Prostate gland (tissue), 2 donors: ENCODE measurements at places on chromosomes 7 and 10. TPM values are rescaled to one million over a fixed set of nuclear protein-coding genes. Genes with fewer than 3 reads are reported as not detected.

Gene LARP4B
- 95.4 TPM for total RNA-seq

Gene ERVW-1
- total RNA-seq = not detected

DNA sequence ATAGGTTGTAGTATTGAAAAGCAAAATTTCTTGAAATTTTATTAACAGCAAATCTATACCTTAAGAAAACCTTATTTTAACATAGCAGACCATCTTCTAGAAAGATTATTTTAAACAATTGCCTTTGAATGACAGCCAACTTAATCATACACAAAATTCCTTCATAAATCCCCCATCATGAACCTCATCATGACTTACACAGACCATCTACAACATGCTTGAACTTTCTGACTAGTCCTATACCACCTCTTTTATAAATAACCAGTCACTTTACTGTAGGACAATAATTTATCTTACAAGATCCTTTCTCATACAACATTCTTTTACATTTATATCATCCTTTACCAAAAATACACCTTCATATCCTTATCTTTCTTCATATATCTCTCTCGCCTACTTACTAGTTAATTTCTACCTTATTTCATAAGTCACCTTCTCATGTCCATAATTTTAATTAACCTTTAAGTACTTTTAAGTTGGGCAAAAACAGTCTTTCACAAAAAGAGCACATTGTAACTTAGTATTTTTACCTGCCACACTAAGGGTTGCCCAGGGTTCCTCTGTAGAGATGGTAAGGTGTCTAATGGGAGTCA, 16.6 kb upstream of the PTN start:
- DNase-seq = no peak

- no peak for DNase-seq
Measured at GRCh38 chr7:25926891-25927625, 224.9 kb upstream of the NFE2L3 start.

DNA sequence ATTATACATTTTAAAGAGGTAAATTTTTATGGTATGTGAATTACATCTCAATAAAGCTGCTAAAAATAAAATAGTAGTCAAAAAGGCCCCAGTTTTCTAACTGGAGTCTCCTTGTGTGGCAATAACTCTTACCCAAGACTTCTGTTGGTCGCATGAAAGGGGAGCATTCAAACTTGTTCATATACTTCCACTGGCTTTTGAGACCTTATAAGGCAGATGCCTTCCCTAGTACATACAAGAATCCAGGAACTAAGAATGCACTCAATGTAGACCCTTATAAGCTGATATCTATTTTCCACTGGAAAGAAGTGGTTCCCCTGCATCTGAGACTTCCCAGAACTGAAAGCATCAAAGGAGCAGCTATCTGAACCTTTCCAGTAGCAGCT, 13.0 kb downstream of the BCAP29 start:
- no peak for DNase-seq

DNA sequence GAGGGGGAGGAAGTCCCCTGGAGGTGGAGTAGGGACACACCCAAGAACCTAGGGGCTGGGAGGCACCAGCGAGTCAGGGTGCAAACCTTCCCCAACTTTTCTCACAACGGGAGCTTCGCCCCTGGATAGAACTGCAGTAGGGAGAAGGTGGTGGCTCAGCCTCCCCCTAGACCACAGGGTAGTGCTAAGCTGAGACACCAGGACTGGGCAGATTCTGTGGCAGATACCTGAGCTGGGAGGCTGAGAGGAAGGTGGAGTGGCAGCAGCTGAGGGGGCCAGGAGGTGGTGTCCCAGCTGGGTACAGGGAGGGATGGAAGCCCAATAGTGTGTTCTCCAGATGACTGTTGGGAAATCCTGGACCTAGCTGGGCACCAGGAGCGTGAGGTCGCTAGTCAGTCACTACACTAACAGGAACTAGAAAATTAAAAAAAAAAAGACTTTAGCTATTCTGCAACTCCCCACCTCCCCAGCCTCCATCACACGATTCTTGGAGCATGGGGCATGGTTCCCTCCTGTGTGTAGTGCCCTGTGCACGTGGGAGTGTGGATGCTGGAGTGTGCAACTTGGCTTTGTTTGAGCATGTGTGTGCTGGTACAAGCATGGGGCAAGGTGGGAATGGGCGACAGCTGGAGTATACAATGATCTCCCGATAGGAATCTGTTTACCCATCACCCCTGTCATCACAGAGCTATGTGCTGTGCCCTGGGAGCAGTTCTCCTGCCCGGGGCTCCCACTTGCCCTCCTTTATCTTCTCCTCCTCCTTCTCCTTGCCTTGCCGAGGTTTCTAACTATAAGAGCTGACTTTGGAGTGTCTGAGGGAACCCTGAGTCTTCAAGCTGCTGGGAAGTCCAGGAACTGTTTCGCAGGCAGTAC, 8.8 kb upstream of the TRPV6 start:
- DNase-seq = no peak

- DNase-seq = no peak
Measured at GRCh38 chr10:1504940-1505339, 232.4 kb downstream of the ADARB2 start.

DNA sequence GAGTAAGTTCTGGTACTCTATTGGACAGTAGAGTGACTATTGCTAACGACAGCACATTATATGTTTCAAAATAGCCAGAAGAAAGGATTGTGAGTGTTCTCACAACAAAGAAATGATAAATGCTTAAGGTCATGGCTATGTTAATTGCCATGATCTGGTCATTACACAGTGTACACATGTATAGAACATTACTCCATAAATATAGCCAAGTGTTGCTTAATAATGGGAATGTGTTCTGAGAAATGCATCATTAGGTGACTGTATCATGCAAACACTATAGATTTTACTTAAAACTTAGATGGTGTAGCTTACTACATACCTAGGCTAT, 19.6 kb downstream of the EPC1 start:
- no peak for DNase-seq

- DNase-seq = no peak
Measured at GRCh38 chr7:8134089-8134733, 127.8 kb downstream of the ICA1 start.

DNA sequence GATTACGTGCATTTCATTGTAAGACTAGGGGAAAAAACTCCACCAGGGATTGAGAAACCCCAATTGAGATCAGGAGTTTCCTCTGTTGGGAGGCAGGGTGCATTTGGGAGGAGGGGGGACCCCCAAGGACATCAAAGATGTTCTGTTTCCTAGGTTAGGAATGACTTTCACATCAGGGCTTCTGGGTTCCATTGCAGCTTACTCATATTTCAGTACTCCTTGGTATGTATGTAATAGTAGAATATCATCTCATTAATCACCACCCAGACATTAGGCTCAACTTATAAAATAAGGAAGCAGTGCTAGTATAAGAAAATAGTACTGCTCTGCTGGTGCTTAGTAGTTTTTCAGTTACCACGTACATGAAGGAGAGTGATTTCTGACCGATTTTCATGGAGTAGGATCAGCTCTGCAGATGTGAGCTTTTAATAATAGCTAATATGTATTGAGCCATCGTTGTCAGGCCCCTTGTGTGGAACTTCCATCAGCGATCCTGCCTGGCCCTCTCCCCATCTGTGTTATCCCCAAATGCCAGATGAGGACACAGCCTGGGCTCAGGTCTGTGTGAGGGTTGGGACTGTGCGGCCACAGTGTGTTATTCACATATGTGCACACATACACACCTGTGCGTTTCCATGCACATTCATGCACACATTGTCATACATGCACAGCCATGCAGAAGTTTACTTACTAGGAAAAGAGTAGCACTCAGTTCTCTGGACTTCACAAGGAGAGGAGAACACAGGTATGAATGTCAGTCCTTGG, 23.5 kb downstream of the UPP1 start:
- DNase-seq = no peak

- no peak for DNase-seq
Measured at GRCh38 chr10:115525141-115525540, 432.0 kb downstream of the ATRNL1 start.

DNA sequence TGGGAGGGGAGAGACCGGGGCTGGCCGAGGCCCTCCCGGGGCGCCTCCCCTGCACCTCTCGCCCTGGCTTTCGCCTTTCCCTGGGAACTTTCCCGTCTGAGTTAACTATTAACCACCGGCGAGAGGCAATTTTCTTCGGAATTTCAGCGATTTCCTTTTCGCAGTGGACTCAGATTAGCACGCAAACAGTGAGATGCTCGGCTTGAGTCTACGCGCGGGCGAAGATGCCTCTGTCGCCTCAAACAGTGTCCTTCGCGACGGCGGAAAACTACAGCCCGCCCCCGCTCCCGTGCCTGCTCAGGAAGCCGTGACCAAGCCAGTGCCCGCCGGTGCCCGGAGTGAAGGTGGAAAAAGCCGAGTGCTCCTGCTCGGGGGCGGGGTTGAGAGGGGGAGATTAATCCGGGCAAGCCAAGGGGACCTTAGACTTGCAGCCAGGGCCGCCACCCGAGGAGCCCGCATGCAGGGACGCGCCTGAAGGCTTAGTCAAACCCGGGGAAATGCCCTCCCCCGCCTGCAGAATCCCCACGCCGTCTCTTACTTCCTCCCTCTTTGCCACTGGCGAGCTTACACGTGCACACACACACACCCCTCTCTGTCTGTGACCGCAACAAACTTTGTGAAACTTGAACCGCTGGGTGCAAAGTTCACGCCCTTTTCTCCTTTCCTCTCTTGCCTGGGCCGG, 14.5 kb upstream of the PAX2 start:
- DNase-seq = no peak

DNA sequence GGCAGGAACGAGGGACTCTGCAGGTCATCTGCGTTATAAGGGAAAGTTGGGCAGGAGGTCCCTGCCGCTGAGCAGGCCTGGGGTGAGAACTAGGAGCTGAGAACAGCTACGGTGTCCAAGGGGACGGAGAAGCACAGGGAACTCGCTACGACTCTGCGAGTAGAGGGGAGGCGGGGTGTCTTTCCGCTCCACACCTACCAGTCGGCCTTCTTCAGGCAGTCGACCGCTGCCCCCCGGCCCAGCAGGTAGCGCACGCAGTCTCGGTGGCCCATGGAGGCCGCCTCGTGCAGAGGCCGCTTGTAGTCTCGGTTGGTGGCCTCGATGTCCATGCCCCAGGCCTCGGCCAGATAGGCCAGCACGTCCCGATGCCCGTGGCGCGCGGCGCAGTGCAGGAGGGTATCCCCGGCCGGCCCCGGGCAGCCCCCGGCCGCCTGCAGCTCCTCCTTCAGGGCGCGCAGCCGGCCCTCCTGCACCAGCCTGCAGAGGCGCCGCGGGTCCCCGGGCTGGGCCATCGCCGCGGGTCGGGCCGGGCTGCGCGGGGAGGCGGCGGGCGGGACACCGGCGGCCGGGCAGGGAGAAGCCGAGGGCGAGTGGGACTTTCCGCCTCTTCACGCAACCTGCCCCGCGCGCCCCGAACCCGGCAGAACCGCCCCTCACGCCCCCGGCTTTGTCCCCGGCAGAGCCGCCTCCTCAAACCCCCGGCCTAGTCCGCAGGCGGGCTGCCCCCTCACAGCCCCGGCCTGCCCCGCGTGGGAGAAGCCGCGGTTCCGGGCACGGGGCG, 660 bp downstream of the ANKRD16 start:
- no peak for DNase-seq

DNA sequence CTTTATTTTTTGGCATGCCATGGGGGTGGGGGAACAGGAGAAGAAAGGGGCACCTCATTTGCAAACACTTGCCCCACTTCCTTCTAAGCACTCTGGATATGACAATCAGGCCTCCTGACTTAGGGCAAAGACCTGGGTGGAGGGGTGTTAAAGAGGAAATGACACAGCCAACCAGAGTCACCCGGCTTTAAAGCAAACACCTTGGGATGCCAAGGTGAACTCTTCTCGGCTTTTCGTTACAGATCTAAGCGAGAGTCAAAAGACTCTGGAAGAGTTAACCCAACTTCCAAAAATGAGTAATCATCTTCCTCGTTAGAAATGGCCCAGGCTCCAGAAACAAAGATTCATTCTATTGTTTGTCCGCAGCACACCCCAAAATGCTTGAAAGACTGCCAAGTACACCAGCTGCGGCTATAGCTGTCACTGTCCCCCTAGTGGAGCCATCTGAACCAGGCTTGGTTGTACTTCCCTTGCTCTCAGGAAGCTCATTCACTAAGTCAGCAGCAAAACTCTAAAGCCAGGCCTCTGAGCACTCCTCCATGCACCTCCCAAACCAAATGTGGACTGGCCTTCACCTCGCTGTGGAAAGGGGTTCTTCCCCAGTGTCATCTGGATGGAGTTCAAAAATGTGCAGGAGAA, 24.8 kb downstream of the FAM53B start:
- DNase-seq = peak; percentile 65

DNA sequence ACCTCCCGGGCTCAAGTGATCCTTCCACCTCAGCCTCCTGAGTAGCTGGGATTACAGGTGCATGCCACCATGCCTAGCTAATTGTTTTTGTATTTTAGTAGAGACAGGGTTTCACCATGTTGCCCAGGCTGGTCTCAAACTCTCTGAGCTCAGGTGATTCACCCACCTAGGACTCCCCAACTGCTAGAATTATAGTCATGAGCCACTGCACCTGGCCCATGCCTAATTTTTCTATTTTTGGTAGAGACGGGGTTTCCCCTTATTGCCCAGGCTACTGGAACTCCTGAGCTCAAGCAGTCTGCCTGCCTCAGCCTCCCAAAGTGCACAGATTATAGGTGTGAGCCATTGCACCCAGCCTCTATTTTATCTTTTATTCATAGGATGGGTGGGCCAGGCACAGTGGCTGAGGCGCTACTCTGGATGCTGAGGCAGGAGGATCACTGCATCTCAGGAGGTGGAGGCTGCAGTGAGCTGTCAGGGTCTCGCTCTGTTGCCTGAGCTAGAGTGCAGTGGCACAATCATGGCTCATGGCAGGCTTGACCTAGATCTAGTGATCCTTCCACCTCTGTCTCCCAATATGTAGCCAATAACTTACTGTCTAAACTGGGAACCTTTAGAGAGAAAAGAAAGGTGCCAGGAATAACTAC, 31.3 kb upstream of the STOX1 start:
- no peak for DNase-seq

GRCh38 chr10:25902002-25902401, 32.0 kb upstream of the MYO3A start:
- DNase-seq = no peak

GRCh38 chr7:139049936-139050335, 14.1 kb upstream of the ZC3HAV1L start:
- DNase-seq = no peak

- no peak for DNase-seq
Measured at GRCh38 chr10:7285522-7286322, 125.1 kb downstream of the SFMBT2 start.

- DNase-seq = no peak
Measured at GRCh38 chr7:103130901-103131624, 17.8 kb downstream of the NAPEPLD start.

DNA sequence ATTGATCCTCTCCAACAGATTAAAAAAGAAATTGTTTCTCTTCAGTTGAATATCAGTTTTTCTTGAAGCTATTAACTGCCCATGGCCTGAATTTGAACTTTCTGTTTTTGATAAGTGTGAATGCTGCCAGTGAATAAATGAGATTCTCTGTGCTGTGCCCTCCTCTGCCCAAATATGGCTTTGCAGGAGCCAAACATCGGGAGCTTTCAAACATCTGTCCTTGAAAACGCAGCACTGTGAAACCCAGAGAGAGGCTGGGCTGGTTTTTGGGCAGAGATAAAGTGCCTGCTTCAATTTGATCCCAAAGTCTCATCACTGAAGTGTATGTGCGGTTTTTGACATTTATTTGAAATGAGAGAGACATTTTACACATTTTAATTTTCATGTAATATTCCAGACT, 268.3 kb upstream of the SHH start:
- DNase-seq = no peak
